ENCODE measurements at places on chromosomes 11 and 22.
A peak's percentile ranks its signal among the peaks of the same experiment; 100 is the strongest.

GRCh38 chr11:130907229-130907628 lies 9.1 kb downstream of the SNX19 start:
- DNase-seq = no peak

DNA sequence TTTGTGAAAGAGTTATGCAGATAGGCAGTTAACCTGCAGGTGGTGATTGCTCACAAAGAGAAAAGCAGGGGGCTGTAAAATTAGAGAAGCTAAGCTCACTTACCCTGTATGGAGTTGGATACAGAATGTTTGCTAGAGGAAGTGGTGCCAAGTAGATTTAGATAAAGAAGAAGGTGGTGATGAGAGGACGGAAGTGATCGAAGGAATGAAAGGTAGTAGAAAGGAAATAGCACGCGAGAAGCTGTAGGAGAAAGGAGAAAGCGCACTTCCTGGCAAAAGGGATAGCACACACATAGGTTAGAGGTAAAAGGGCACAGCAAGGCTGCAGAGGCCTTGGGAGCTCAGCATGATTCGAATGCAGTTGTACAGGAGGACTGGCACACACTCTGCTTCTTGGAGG lies 87.3 kb upstream of the CTSC start:
- DNase-seq = peak; percentile 19

DNA sequence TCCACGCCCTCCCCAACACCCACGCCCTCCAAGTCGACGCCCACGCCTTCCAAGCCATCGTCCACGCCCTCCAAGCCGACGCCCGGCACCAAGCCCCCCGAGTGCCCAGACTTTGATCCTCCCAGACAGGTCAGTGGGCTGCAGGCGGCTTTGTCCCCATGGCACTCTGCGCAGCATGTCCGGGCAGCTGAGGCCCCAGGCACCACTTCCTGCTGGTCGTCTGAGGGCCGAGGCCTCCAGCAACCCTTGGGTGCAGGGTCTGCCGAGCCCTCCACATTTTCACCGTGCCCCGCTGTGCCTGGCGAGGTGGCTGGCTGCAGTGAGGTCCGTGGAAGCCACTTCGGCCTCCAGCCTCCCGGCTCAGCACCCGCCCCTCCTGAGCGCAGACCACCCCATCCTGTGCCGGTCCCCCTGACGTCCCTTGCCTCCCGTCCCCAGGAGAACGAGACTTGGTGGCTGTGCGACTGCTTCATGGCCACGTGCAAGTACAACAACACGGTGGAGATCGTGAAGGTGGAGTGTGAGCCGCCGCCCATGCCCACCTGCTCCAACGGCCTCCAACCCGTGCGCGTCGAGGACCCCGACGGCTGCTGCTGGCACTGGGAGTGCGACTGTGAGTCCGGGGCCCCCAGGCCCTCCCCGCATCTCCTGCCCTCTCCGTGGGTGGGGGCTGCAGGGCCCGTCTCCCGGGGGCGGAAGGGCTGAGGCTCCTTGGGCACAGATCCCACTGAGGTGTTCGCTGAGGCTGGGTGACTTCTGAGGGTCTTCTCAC lies 26.8 kb downstream of the MUC2 start:
- DNase-seq = no peak

DNA sequence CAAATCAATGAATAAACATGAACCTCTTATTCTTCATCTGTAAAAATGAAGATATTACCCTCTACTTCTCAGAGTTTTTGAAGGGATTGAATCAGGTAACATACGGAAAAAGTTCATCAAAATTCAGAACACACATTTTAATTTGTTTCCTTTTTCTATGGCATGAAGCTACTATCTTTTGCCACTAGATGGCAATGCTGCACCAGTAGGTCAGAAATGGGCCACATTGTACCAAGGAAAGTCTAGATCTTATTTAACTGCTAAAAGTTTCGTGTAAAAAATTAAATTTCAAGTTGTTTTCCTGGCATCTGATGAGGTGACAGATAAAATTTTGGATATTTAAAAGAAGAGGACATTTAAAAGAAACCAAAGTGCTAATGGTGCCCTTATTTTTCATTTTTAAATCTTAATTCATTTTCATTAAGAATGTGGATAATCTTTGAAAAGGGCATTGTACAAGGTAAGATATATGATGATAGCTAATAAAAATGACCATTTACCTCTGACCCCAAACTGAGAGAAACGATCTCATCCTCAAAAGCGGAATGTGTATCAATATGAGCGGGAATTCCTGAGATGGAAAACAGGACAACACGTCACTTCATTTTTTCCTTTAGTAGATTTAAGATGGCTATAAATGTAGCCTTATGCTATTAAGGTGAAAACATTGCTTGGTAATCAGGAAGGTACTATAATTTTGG lies 16.1 kb downstream of the ALKBH8 start:
- peak; percentile 73 for DNase-seq

- DNase-seq = peak; percentile 96
These were observed 3.8 kb downstream of the SMTN start for GRCh38 chr22:31084811-31085492.

- DNase-seq = peak; percentile 74
These were observed 18.8 kb downstream of the P2RY2 start for GRCh38 chr11:73236854-73237253.

DNA sequence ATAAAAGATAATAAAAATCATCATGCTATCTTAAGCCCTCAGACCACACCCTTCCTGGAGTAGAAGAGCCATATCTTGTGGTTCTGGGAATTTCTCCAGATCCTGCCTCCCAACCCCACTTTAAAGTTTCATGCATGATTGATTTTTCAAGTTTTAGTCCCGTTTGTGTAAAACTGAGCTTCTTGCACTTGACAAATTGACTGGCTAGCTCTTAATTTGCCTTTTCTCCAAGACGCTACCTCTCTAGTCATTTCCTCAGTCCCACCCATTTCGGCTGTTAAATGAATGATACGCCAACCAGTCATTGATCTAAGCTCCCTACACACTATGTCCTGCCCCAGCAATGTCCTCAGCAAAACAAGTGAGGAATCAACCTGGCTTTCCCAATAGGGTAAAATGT lies 71.8 kb upstream of the TEAD1 start:
- no peak for DNase-seq

DNA sequence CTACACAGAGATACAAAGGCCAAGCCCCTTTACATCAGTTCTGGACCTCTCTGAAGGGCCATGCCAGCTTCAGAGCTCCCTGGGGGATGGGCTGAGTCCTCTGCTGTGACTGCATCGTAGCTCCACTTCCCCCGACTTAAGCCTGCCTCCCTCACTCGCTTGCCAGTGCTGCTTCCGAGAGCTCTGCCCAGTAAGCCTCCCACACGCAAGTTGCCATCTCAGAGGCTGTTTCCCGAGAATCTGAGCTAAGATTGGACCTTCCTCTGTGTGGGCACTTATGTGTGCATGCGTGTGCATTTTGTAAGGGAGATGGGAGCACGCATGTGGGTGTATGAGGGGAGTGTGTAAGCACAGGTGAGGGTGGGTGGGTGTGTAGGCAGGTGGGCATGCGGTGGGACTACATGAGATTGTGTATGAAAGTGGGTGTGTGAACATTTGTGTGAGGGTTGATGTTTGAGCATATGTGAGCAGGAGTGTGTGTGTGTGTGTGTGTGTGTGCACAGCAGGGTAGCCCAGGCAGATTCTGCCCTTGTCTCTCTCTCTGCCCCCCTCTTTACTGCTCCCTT lies 163.0 kb upstream of the SYT13 start:
- no peak for DNase-seq

GRCh38 chr11:69204246-69204940 lies 48.7 kb downstream of the SMIM38 start:
- DNase-seq = no peak

- DNase-seq = no peak
These were observed 541.9 kb upstream of the ANO5 start for GRCh38 chr11:21650961-21651360.

GRCh38 chr11:43555816-43556611 lies 124.5 kb upstream of the HSD17B12 start:
- DNase-seq = no peak

DNA sequence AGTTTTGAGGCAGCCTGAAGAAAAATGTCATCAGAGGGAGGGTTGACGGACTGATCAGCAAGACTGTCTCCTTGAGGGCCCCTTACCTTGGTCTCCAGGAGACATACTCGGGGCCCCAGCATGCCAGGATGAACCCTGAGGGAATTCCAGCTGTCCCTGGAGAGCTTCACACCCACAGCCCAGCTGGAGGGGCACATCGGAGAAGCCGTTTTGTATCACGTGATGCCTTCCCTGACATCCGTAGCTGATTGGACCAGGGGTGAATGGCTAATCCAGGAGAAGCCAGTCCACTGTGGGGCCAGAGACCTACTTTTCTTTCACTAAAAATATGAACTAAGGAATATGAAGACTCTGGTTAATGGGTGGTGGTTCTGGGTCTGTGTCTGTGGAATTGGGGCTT lies 86.0 kb upstream of the TP53I11 start:
- DNase-seq = no peak

- DNase-seq = no peak
These were observed 44.5 kb upstream of the CHRM4 start for GRCh38 chr11:46436113-46436512.

DNA sequence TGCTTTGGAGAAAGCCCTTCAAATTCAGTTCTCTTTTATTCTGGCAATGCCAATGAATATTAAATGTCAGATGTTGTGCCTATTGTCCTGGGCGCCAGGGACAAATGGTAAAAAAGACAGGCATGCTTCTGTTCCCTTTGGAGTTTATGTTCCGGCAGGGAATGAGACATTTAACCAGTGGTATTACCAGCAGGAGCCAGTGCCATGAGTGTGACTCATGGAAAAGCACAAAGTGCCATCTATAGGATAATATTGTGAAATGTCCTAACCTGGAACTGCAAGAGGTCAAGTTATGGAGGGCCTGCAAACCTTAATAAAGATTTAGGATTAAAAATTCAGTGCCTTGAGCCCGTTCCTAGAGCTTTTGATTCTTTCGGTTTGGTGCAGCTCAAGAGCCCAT lies 39.5 kb downstream of the REXO2 start:
- peak; percentile 6 for DNase-seq

DNA sequence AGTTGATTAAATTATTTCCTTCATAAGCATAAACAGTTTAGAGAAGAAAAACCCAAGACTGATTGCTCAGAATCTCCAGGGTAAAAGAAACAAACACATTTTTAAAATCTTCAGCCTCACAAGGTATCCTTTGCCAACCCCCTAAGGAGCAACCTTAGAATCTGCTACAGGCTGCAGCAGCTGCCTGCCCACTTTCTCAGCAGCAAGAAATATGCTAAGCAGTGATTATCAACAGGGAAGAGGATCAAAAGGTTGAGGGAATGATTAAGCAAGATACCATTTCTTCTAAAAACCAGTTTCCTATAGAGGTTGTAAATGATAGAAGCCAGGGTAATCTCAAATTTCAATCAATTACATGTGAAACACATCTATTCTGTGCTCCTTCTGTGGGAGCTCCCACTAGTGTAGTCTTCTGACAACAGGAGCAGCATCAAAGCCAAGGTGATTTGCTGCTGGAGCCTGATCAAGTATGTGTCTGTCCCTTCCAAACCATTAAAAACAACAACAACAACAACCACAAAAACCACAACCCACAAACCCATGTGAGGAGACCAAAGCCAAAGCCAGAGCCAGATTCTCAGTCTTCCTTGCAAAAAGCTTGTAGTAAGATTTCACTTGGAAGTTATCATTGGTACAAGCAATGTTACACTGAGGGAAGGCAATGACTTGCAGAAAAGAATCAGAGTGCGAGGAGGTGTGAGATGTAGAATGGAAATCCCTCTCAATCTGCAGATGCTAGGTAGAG lies 761.2 kb downstream of the DLG2 start:
- no peak for DNase-seq

- no peak for DNase-seq
These were observed 14.0 kb upstream of the MCHR1 start for GRCh38 chr22:40665312-40665711.

DNA sequence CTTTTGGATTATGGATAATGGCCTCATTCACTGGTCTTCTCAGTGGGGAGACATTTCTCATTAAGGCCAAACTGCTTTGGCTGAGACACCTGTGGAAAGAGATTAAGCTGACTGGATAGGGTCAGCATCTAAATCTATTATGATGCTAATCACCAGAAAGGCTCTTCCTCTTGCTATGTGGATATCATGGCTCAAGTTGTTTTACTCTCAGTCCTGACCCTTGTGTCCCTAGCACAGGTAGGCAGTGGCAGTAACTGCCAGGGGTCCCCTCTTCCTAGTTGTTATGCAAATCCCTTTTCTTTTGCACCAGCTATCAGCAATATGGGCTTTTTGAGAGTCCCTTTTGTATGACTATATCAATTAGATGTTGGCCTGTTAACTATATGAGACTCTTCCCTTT lies 335.7 kb upstream of the PLET1 start:
- DNase-seq = no peak

GRCh38 chr22:45717789-45718188 lies 46.2 kb downstream of the ATXN10 start:
- no peak for DNase-seq

DNA sequence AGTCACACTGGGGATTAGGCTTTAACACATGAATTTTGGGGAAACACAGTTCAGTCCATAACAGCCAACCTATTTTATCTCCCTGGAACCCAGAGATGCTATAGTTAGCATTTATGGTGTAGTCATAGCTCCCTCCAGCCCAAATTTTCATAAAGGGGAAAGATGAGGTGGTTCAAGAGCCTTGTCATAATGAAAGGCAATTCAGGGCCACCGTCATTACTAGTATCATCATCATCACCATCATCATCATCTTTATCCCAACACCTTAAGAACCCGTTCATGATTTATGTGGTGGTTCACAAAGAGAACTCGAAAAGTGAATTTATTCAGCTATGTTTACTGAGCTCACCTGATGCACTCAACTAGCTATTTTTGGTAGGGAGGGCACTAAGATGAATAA lies 2.4 kb upstream of the TUBA8 start:
- DNase-seq = no peak

DNA sequence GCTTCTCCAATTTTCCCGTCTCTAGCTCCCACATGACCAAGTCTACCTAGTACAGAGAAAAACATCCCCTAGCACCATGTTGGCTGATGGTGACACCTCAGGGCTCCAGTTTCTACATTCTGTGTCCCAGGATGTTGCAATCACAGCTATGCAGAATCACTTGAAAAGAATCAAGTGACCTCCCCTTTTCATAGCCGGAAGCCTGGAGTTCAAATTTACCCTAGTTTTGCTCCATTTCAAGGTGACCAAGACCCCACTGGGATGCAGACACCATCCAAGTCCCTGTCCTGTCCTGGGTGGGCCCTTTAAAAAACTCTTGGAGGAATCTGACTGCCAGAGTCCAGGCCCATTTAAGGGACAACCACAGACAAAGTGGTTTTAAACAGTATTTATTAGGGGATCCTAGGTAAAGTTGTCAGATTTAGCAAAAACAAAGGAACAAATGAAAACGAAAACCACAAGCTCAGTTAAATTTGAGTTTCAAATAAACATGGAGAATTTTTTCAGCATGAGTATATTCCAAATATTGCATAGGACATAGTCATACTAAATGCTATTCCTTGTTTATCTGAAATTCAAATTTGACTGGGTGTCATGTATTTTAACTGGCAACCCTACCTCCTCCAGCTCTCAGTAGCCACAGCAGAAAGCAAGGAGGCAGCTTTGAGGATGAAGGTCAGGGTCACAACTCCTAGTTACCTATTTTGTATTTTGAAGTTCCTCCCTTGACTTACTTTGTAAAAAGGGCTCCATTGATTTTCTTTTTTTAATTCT lies 52.4 kb downstream of the MIAT start:
- no peak for DNase-seq

- no peak for DNase-seq
These were observed 30.8 kb upstream of the GLYAT start for GRCh38 chr11:58762284-58763119.

- no peak for DNase-seq
These were observed 11.7 kb upstream of the CSTF3 start for GRCh38 chr11:33172996-33173395.

GRCh38 chr11:72773696-72774095 lies 20.2 kb downstream of the STARD10 start:
- DNase-seq = no peak
